ENCODE measurements at places on chromosomes 16 and 17. TPM values are rescaled to one million over a fixed set of nuclear protein-coding genes. Genes with fewer than 3 reads are reported as not detected.

- H3K4me3 ChIP-seq: no peak overlapping the region
- no peak overlapping the region for H3K27ac ChIP-seq
- H3K4me1 ChIP-seq: no peaks in the 10 kb centered on the region
- no peaks in the 10 kb centered on the region for H3K27me3 ChIP-seq
- no peak for DNase-seq
Measured at GRCh38 chr16:60810250-60810649, 1226.0 kb downstream of the CDH8 start.

GRCh38 chr17:31854672-31855071 is 4.4 kb downstream of the COPRS start:
- no peak for DNase-seq
- H3K27ac ChIP-seq: no peak overlapping the region
- H3K4me3 ChIP-seq: no peak overlapping the region
- peaks cover 38% of the 10 kb centered on the region for H3K4me1 ChIP-seq

DNA sequence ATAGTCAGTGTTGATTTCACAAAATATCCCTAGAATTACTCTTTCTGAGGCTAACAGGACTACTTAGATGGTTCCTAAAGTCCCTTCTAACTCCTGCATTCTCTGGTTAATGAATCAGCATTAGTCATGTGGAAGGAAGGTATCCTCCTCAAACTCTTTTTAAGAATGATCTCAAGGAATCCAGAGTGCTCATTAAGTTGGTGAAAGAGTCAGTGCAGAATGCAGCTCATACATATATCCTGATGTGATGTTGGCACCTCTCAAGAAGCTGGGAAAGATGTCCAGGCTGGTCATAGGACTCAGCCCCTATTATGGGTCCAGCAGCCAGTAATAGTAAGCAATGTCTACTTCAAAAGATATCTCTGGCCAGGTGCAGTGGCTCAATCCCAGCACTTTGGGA is 65.5 kb downstream of the PIGL start:
- no peak for DNase-seq
- no peaks in the 10 kb centered on the region for H3K27me3 ChIP-seq
- no peak overlapping the region for H3K4me3 ChIP-seq
- H3K36me3 ChIP-seq: peaks cover 3% of the 10 kb centered on the region
- peaks cover 43% of the 10 kb centered on the region for H3K4me1 ChIP-seq

GRCh38 chr16:69858191-69859104 is 92.7 kb upstream of the CLEC18A start:
- peak; percentile 54 for DNase-seq
- H3K4me1 ChIP-seq: peaks cover 74% of the 10 kb centered on the region
- H3K4me3 ChIP-seq: peak overlapping the region; percentile 1
- no peaks in the 10 kb centered on the region for H3K27me3 ChIP-seq
- H3K36me3 ChIP-seq: no peaks in the 10 kb centered on the region
- peak overlapping the region; percentile 60 for H3K27ac ChIP-seq

DNA sequence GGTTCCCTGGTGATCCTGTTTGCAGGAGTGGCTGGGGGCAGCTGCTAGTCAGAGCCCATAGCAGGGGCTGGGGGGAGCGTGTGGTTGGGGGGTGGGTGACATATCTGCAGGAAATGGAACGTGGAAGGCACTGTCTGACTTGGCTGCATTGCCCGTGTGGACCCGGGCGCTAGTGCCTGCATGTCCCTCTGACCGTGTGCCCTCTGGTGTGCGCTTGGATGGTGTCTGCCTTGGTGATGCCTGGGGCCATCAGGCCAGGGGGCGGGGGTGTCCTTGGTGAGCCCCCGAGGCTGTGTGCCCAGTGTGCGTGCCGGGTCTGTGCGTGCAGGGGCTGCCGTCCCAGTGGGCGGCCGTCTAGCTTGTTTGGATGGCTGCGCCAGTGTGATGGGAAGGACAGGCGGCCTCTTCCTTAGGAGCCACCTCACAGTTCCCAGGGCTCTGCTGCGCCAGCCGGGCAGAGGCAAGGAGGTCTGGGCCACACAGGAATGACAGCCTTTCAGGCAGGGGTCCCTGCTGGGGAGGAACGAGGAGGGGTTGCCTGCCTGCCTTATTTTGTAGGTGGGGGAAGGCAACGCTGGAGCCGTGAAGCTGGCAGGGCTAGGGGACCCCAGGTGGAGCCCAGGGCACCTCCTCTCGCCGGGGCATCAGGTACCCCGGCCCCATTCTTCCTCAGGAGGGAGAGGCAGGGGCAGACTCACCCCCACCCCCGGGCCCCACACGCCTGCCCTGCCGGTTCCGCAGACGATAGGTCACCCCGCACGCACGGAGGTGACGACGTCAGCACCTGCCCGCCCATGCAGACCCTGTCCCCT is 693 bp downstream of the NDRG4 start:
- no peaks in the 10 kb centered on the region for H3K27me3 ChIP-seq
- no peak for DNase-seq
- H3K4me3 ChIP-seq: peak overlapping the region; percentile 46
- peaks cover 41% of the 10 kb centered on the region for H3K4me1 ChIP-seq
- no peak overlapping the region for H3K27ac ChIP-seq

The TLCD3B gene
- not detected for total RNA-seq

The SCGB1C2 gene
- total RNA-seq: not detected

The CCNF gene
- 22.8 TPM for total RNA-seq

The CACNA1H gene
- 0.40 TPM for total RNA-seq

DNA sequence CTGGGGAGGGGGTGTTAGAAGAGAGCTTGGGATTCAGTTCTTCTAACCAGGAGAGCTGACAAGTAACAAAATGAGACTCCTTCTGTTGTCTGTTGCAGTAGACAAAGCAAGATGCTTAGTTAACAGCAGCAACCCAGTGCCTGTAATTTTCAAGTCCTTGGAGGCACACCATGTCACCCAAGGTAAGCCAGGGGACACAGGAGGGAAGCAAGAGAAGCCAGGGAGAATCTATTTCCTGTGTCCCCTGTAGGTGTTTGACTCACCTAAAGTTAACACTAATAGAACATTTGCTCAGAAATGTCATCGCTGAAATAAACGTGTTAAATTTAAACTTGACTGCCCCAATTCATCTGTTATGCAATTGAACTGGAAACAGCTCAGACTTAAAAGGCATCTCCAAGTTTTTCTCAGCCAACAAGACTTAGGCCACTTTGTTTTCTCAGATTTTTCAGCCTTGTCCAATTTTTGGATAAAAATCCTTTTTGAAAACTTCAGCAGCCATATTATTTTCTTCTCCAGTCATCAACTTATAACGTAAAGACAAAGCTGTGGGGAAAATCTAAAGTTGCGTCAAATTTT is 257.6 kb downstream of the CDH13 start:
- no peaks in the 10 kb centered on the region for H3K4me1 ChIP-seq
- no peaks in the 10 kb centered on the region for H3K27me3 ChIP-seq
- H3K4me3 ChIP-seq: no peak overlapping the region
- no peaks in the 10 kb centered on the region for H3K36me3 ChIP-seq

The CLCN7 gene
- 9.8 TPM for total RNA-seq

DNA sequence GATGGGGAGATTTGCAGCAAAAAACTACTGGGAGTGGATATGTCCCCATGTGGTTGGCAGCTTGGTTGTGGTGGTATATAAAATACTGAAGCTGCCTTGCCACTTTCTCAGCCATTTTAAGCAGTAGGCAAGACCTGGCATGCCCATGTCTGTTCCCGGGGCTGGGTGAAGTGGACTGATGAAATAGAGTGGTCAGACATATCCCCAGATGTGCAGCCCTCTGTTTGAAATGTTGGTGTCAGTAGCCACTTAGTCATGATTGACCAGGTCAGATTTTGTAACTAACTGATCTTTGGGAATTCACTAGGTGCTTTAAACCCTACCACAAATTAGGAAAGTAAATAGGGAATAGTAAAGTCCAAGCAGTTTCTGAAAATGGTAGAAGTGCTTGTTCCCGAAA is 151.6 kb downstream of the PHKB start:
- H3K4me1 ChIP-seq: peaks cover 13% of the 10 kb centered on the region
- H3K4me3 ChIP-seq: no peak overlapping the region
- DNase-seq: no peak
- H3K36me3 ChIP-seq: peaks cover 5% of the 10 kb centered on the region
- H3K27me3 ChIP-seq: no peaks in the 10 kb centered on the region
- no peak overlapping the region for H3K27ac ChIP-seq

The ZNF469 gene
- not detected for total RNA-seq

The KCNH4 gene
- not detected for total RNA-seq

GRCh38 chr16:84058664-84059063 is 16.1 kb upstream of the SLC38A8 start:
- H3K27ac ChIP-seq: no peak overlapping the region
- peaks cover 94% of the 10 kb centered on the region for H3K36me3 ChIP-seq
- no peak overlapping the region for H3K4me3 ChIP-seq
- H3K4me1 ChIP-seq: no peaks in the 10 kb centered on the region
- H3K27me3 ChIP-seq: no peaks in the 10 kb centered on the region
